ENCODE measurements at places on chromosomes 3 and 15.

GRCh38 chr15:88246081-88246480 lies 10.5 kb downstream of the NTRK3 start:
- no peak for DNase-seq

- no peak for DNase-seq
These were observed 470.4 kb downstream of the ROBO1 start for GRCh38 chr3:79297245-79297960.

DNA sequence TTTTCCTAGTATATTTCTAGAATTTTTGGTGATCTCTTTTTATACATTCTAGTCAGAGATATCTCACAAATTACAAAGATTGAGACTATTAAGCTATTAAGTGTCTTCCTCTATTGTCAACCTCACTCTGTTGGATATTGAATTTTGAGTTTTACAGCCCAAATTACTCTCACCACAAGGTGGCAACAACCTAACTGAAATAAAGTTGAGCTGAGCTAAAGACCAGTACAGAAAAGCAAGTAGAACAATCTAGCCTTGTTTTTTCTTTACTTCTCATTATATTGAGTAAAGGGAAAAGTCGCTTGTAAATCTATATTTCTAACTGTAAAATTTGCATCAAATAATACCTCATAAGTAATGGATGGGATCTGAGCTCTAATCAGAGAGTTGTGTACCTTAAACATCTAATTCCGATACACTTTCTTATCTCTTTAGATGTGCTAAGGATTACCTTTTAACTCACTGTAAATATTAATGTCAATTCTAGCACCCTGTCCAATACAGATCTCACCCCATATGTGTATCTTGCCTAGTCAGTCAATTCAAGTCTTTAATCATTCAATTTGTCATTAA lies 13.6 kb upstream of the COMMD2 start:
- DNase-seq, result no peak

DNA sequence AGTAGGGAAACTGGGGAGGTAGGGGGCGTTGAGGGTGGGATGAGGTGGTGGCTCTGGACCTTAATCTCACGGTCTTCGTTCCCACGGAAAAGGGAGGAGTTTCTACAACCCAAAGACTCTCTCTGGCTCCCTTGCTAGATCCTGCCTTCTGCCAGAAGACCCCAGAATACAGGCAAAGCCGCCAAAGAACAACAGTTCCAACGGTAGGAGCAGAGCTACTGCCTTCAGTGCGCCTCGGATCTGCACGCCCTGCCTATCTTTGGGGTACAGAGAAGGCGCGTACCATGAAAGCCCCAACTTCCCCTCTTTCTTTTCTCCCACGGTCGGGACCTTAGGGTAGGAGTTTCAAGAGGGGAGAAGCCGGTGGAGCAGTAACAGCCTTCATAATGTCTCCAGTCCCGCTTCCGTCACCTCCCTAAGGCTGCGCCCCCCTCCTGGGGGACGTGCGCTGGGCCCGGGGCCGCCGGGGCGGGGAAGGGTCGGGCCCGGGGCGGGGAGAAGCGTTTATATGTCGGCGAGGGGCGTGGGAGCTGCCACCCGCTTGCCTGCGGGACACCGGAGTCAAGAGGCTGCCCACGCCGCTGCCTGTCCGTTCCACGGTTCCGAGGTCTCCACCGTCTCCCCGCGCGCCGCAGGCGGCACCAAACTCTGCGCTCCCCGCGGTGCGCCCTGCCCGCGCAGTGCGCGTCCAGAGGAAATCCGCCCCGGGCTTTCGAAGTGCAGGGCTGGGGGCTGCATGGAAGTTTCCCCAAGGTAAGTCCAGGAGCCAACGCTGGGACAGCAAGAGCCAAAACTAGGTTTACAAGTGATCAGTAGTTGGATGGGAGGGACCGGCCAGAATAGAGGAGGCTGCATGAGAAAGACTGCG lies at the start of gene COL6A6:
Gene COL6A6, plus strand, starts transcription at position 533 of the 868 bp plus-strand sequence. CDS start 43,188 bp downstream, outside the sequence.
- DNase-seq, result no peak

GRCh38 chr15:32993285-32993684 lies 201.2 kb downstream of the FMN1 start:
- no peak for DNase-seq

- DNase-seq, result no peak
These were observed 31.1 kb upstream of the BLOC1S6 start for GRCh38 chr15:45555934-45556608.

- no peak for DNase-seq
These were observed 53.4 kb downstream of the ITPR1 start for GRCh38 chr3:4546346-4547178.

DNA sequence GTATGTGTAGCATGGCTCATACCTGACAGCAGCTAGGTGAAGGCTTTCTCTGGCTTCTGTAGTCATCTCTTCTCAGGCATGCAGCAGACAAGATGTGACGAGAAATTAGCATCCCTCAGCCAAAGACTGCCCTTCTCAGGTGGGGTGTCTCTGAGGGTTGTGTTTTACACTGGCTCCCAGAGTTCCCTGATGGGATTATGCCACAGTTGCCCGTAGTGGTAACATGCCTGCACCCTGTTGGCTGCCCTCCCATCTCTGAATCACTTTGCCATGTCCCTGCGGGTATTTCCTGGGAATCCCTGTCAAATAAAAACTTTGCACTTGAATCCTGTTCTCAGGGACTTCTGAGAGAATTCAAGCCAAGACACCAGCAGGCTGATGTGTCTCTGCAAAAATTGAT lies 70.5 kb downstream of the LRTM1 start:
- no peak for DNase-seq

GRCh38 chr3:98188545-98188944 lies 22.0 kb downstream of the OR5H15 start:
- DNase-seq, result no peak

DNA sequence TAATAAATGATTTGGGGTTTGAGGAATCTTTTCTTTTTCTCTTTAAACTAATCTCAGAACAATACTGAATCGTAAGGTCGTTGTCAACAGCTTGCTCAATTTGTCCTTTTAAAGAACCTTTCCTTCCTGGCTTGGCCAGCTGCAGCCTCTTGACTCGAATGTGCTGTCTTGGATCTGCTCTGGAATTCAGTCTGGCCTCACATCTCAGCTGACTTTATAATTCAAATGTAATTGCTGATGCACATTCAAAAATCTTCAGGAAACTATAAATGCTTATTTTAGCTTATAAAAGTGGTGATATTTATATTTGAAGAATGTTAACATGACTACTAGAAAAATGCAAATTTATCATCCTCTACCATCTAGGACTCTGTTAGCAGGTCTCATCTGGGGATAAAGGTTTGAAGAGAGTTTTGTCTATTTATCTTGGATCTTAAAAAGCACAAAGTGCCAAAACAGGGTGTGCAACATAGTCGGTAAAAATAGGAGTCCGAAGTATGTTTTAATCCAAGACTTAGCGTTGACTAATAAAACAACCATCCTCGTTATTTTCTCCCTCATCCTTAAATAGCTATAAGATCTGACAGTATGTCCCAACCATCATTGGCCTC lies 1035.2 kb downstream of the MCTP2 start:
- DNase-seq, result no peak

DNA sequence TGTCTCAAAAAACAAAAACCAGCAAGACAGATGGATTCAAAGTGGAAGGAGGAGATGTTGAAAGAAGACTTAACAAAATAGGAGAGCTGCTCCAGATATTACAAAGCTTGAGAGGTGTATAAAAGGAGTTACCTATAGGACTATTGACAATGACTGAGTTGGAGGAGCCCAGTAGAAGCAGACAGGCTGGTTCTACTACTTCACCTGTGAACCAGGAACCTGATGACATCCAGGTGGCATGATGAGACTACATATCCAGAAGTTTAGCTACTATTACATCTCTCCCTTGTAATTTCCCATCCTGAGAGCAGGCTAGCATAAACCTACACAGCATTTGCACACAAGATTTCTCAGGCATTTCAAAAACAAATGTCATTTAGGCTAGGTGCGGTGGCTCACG lies 49.3 kb downstream of the CPEB1 start:
- no peak for DNase-seq

- no peak for DNase-seq
These were observed 78.5 kb upstream of the RNU6-1 start for GRCh38 chr15:67918205-67918861.

DNA sequence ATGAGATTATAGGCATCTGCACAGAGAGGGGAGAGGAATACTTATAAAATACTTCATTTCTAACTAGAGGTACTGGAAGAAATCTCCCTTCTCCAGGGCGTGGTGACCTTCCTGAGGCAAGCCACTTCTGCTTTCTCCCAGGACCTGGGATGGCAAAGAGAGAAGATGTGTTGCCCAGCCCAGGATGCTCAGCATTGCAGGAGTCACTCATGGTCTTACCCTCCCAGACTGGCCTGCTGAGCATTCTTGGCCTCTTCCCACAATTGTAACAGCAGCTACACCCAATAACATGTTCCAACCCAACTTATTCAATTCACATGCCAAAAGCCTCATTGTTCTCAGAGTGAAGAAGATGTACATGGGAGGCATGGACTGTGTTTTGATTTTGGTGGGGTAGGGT lies 37.9 kb downstream of the IL20RB start:
- no peak for DNase-seq

DNA sequence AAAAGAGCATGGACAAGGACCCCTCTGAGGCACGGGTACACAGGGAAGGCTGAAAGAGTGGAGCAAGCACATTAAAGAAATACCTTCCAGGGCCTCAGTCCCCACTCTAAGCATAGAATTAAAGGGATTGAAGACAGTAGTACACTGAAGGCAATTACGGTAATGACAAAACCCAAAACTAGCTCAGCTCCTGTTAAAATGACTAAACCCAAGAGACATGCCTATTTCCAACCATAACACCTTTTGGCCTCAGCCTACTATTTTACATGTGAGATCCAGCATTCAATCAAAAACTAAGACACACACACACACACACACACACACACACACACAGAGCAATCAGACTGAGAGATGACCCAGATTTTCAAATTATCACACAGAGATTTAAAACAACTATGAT lies 19.8 kb downstream of the MAP4 start:
- no peak for DNase-seq

- DNase-seq, result no peak
These were observed 39.8 kb downstream of the PXYLP1 start for GRCh38 chr3:141271279-141272030.

DNA sequence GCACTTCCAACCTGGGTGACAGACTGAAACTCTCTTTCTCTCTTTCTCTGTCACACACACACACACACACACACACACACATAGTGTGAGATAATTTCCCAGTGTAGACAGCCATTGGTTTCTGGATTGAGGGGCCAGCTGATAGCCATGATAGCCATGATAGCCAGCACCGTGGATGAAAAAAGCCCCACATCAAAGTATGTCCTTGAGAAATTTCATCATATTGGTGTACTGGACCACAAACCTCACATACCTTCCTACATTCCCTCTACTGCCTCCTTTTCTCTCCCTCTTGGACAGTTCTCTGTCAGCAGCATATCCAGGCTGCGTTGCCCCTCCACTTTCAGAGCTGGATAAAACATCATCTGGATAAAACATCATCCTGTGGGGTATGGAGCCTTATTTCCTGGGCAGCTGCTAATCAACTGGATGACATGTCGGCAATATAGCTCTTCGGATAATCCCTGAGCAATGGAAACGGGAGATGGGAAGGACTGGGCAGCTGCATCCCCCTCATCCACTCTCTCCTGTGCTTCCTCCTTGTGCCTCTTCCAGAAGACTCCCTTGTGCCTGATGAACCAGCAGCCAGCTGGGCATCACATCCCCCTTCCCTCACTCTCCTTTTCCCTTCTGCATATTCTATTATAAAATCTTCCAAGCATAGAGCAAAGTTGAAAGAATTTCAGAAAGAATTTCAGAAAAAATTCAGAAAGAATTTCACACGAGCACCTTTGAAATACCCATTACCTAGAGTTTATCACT lies 39.3 kb downstream of the GRK7 start:
- no peak for DNase-seq

DNA sequence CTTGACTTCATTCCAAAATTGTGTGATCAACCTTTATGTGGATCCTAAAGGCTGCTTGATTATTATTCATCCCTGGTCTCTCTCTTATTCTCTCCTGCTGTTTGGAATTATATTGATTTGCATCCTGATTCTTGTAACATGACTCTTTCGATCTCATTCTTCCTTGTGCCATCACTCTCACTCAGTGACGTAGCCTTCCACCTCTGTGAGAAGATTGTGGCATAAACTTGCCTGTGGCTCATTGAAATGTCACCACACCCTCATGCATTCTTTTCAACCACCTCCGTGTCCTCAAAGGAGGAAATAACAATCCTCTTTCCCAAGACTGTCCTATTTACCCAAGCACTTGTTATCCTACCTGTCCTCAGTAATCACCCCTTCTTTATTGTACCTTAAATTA lies 41.3 kb upstream of the GCNT3 start:
- DNase-seq, result no peak

- DNase-seq, result no peak
These were observed 237.3 kb downstream of the CHST2 start for GRCh38 chr3:143356839-143357238.

- DNase-seq, result no peak
These were observed 3.3 kb downstream of the MSL2 start for GRCh38 chr3:136192831-136193230.

- no peak for DNase-seq
These were observed 72.3 kb downstream of the TAMM41 start for GRCh38 chr3:11774296-11774877.

DNA sequence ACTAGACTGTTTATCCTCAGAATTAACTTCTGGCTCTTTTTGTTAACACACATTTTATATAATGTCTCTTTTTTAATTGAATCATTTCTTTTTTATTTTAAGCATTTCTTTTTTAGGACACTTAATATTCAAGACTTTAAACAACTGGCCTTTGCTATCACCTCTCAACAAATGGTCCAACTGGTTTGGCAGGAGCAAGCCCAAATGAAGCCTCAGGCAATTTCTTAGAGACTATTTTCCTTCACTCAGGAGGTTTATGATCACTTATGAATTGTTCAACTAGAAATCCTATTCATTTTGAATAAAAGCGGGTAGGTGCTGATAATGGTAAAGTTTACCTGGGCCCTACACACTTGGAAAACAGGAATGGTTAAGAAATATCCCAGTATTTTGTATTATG lies 705.6 kb upstream of the GBE1 start:
- DNase-seq, result no peak

DNA sequence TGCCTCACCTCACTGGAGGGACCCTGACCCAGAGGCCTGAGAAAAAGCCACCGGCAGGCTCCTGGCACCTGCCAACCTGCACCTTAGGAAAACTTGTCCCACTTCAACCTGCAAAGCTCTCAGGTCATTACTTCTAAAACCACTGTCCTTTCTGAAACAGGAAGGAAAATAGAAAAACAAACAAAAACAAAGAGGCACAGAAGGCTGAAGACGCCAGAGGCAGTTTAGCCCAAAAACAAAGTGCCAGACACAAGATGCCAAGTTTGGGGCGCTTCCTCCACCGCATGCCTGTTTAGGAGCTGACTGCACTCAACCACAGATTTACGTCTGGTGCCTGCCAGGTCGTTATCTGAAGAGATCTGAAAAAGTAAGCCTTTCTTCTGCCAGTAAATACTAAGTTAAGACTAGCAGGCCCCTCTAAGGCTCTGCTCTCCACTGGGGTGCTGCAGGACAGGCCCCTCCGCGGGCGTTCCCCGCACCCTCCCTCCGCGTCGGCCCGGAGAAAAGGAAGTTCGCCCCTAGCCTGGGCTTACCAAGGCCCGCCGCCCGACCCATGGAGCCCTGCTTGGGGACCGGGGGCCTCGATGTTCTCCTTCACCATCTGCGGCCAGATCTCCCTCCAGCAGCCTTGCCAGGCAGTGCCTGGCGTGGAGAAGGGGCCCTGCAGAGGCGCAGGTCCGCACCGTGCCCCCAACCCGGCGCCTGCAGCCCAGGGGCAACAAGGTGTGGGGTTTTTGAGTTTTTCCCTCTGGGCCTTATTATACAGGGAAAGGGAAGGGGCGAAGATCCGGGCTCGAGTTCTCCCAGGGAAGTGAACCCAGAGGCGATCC lies 1.3 kb downstream of the GOLGA8A start:
- DNase-seq, result no peak

- DNase-seq, result no peak
These were observed 620.3 kb upstream of the AGTR1 start for GRCh38 chr3:148077318-148077923.

Data from stimulated activated CD8-positive, alpha-beta memory T cell treated with anti-CD3 and anti-CD28 coated beads, Interleukin-15, amount 100 ng/mL, for 24 hours (primary cell).